Globus pallidus (tissue), 1 donor: ENCODE measurements at places on chromosomes 12 and 14.

GRCh38 chr12:101038289-101038871 lies 171.7 kb downstream of the SLC5A8 start:
- DNase-seq = no peak

GRCh38 chr12:13085968-13086686 lies 17.3 kb downstream of the GSG1 start:
- DNase-seq = no peak

DNA sequence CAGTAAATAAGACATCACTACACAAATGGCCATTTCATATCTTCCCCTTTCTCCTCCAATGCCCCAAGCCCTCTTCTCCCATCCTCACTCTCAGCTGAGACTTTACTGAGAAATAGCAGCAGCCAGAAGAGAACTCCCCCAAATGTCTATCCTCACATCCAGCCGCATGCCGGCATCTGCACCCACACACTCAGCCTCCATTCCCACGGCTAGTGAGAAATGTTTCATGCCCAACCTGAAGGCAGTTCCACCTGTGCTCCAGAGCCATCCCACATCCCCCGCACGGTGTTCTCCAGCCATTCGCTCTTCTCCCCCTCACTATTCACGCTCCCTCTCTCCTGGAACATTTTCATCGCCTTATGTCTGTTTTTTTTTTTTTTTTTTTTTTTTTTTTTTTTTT lies 208.7 kb upstream of the DIO3 start:
- DNase-seq = no peak

GRCh38 chr14:67485501-67486095 lies 2.9 kb downstream of the TMEM229B start:
- DNase-seq = no peak

DNA sequence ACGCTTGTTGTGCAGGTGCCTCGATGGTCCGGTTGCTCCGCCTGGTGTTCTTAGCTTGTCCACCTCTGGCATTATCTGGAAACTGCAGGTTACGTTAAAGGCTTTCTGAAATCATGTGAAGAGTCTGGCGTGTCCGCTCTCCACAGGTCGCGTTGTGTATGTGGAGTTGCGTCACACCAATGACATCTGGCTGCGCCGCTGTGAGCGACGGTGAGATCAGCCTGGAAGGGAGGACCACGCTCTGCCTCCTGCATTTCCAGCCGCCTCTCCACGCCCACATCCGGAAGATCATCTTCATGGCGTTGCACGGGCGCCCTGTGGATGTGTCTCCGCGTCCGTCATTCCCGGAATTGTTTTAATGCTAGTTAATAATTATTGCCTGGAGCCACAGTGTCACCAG lies 50.6 kb upstream of the GALNT9 start:
- DNase-seq = no peak

GRCh38 chr12:66119229-66119869 lies 11.2 kb downstream of the LLPH start:
- DNase-seq = no peak

- no peak for DNase-seq
Observed at GRCh38 chr14:64605926-64606685, 56.3 kb downstream of the PPP1R36 start.

DNA sequence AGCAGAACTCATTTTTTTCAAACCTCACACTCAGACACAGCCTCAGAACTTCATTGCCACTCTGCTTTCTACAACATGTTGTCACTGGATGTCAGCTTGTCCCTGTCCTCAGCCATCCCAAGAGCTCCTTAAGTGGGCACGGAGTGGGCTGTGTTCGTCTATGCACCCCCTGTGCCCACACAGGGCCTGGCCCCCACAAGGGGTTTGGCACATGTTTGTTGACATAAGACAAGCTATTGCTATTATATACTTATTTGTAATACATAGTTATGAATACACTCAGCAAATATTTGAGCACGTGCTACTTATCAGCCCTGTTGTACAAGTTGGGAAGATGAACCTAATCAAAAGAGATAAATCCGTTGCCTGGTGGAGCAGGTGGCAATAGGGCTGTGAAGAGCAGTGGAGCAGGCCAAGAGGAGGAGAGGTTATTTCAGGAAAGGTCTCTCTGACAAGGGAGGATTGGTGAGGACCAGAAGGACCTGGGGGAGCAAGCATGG lies 4.3 kb upstream of the BDKRB1 start:
- DNase-seq = no peak

DNA sequence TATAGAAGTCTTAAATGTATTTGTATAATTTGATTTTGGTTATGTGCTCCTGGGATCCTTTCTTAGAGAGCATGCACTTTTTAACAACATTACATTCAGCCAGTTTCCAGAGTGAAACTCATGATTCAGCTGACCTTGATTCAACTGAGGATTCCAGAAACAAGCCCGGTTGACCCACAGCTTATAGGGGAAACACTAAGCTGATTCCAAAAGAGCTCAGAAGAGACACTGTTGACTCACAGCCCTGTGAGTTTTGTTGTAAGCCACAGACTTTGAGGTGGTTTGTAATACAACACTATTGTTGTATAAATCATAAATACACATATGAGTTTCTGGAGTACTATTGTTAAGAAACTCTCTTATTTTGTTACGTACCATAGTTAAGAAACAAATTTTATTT lies 133.8 kb upstream of the MGAT4C start:
- no peak for DNase-seq

- no peak for DNase-seq
Observed at GRCh38 chr12:89089264-89089663, 263.0 kb downstream of the DUSP6 start.

- DNase-seq = no peak
Observed at GRCh38 chr14:74518221-74518620, 24.7 kb downstream of the ISCA2 start.

- DNase-seq = peak; percentile 52
Observed at GRCh38 chr14:96502621-96503305, 581 bp downstream of the PAPOLA start.

DNA sequence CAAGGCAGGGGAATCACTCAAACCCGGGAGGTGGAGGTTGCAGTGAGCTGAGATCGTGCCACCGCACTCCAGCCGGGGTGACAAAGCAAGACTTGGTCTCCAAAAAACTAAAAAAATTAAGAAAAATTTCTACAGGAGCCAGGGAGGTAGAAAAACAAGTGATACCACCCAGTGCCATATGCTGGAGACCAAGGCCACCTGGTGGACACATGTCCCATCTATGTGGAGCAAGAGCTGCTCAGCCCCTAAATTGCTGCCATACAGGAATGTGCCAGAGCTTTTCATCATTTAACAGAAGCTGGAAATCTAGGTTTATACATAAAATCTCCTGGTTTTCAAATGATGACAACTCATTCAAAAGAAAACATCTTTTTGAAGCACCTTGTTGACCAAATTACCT lies 61.4 kb upstream of the ELK3 start:
- DNase-seq = no peak

GRCh38 chr12:108477055-108477880 lies 37.8 kb upstream of the FICD start:
- DNase-seq = no peak

DNA sequence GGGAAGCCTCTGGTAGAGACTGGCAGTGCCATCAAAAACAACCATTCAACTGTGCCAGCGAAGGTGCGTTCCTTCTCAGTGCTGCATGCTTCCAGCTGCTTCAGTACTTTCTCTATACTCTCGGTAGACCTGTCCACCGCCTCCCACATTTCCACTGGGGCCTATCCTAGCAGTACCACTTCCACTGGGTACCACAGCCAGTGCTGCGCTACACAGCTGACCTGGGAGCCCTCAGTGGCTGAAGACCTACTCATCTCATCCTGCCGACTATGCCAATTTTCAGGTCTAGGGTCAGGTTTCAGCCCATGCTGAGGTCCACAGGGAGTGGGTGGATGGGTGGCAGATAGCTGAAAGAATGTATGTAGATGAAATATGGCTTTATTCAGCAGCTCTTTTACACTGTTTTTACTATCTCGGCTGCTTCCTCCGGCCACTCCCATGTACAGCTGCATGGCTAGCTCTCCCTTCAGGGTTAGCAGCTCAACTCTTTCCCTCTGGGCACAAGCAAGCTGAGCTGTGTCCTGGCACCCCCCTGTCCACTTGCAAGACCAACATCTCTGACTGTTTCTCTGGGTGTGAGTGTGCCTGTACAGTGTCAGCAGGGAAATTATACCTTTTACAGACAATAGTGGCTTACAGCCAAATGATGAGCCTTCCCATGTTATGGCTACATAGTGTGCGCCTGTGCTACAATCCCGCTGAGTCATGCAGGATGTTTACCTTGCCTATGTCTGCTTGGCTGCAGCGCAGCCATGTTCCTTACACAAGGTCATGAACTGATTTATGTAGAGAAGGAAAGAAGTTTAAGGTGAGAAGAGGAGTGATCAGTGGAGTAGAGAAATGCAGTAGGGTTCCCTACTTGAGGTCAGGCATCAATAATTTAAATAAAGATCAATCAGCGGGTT lies 125.7 kb upstream of the DDHD1 start:
- DNase-seq = no peak

GRCh38 chr12:75585330-75585729 lies 73.9 kb upstream of the KRR1 start:
- no peak for DNase-seq

DNA sequence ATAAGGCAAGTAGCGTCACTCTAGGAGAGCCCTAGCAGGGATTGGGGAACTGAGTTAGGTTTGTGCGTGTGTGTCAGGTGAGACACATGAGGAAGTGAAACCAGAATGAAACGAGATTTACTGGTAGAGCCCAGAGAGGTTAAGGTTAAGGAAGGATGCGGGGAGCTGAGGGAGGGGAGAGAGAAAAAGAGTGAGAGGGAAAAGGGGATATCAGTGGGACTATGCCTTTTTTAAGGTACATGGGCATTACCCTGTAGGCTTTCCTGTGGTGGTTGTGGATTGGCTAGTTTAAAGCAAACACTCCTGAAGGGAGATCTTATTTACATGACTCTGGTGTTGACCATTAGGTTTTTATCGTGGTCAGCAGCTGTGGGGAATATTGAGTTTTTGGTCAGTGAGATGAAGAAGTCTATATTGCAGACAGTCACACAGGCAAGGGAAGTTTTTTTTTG lies 13.9 kb downstream of the ZDHHC17 start:
- DNase-seq = no peak

GRCh38 chr12:47091009-47091408 lies 11.2 kb upstream of the AMIGO2 start:
- no peak for DNase-seq

DNA sequence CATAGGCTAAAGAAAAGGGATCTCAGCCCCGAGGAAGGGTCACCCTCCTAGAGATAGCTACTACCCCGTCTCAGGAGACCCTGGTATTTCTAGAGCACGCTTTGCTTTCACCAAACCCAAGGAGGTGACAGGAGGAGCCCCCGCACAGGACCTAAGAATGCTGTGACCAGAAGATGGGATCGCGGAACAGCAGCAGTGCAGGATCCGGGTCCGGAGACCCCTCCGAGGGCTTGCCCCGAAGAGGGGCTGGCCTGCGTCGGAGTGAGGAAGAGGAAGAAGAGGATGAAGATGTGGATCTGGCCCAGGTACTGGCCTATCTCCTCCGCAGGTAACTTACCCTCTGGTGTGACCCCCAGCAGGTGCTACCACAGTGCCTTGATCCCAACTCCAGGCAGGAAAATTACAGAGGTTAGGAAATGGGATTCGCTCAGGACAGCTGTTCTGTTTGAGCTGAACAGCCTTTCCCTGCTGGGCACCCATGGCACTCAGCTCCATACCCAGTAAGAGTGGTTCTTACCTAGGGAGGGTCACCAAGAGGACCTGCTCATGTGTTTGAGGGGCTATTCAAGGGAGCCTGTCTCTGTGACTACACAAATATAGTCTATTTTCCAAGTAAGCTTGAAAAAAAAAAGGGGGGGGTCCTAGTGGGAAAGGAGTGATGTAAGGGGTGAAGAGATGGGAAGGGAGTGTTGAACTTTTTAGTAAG lies 826 bp upstream of the NRL start:
- DNase-seq = no peak

GRCh38 chr14:59705866-59706265 lies 129.3 kb upstream of the CCDC175 start:
- DNase-seq = no peak

DNA sequence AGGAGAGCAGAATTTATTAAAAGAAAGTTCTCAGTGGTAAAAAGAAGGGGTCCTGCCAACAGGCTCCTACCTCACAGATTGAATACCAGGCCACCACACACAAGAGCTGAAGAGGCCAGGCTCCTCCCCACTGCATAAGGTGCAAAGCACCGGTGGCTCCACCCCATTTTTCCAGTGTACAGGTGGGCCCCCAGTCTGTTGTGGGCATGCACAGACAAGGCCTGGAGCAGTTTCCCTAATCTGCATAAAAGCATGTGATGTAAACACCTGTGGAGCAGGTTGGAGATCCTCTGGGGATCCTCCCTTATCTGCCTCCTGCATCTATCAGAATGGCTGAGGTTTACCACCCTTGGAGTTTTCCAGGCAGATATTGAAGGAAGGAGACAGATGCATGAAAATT lies 45.7 kb upstream of the PDZRN4 start:
- no peak for DNase-seq

DNA sequence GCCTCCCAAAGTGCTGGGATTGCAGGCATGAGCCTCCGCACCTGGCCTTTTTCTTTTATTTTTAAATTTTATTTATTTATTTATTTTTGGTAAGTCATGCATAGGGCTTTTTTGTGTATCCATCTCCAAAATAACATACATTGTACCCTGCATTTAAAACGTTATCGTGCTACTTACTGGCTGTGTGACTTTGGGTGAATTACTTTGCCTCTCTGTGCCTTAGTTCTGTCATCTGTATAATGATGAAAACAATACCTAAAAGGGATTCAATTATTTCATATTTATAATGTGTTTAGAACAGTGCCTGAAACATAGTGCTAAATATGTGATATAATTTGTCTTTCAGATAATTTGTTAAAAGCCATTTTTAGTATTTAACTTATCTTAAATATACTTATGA lies 19.6 kb downstream of the ZCRB1 start:
- DNase-seq = no peak

- DNase-seq = no peak
Observed at GRCh38 chr12:69666798-69667197, 32.3 kb downstream of the BEST3 start.

DNA sequence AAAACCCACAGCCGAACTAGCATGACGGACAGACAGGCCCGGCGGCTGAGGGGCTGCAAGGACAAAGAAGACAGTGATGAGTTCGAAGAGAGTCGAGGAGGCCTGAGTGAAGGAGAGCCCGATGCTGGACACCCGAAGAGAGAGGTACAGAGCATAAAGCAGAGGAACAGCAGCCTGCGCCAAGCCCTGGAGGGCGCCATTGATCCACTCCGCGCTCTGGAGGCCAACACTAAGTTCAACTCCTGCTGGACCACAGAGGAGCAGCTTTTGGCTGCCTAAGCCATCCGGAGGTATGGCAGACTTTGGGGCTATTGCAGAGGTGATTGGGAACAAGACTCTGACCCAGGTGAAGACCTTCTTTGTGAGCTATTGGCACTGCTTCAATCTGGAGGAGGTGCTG lies 7.8 kb upstream of the PLXNC1 start:
- no peak for DNase-seq

GRCh38 chr14:83974647-83975163 lies 1555.2 kb upstream of the FLRT2 start:
- DNase-seq = no peak

DNA sequence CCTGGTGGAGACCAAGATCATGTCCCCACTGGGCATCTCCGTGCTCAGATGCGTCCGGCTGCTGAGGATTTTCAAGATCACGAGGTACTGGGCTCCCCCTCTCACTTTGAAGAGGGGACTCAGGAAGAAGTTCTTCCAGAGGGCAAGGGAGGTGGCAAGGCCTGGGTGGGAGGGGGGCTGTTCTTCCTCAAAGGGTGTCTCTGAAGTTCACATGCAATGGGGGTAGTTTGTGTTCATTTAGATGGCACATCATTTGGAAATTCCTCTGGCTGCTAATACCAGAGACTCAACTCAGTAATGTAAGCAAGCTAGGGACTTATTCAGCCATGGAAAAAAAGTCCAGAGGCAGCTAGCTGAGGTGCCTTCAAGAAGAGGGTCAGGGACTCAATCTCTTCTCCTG lies 227.1 kb upstream of the FKBP4 start:
- DNase-seq = no peak
